Erythroblast (primary cell): ENCODE measurements at places on chromosomes 7 and 10.

- peak; percentile 43 for DNase-seq
These were observed 880 bp upstream of the ELN start for GRCh38 chr7:74026903-74027682.

DNA sequence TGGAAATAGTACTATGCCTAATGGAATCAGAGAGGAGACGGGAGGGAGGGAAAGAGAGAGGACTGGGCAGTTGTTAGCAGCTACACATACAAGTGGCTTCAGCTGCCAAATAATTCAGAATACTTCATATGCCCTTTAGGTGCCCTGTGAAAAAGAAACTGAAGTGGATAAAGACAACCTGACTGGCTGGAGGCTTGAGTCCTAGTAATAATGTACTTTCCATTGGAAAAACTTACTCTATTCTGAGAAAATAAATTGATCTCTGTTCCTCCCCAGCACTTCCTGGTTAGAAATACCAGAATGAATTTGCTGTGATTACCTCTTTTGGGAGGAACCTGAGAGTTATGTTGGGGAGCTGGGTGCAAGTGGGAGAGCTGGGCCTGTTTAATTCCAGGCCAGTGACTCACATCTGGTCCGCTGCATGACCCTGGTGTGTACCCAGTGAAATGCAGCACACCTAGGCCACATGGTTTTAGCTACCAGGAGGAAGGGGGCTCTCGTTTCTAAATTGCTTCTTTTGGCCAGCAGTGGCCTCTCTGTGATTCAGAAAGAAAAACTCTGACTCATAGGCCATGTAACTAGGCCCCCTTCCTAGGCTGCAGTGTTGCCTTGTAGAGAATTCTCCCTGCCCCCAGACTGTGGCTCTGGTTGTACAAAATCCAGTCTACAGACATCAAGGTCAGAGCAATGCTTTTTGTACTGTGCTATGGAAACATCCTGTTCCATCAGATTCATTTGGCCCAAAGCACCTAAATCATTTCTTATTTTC, 6.5 kb downstream of the AGFG2 start:
- DNase-seq: no peak

DNA sequence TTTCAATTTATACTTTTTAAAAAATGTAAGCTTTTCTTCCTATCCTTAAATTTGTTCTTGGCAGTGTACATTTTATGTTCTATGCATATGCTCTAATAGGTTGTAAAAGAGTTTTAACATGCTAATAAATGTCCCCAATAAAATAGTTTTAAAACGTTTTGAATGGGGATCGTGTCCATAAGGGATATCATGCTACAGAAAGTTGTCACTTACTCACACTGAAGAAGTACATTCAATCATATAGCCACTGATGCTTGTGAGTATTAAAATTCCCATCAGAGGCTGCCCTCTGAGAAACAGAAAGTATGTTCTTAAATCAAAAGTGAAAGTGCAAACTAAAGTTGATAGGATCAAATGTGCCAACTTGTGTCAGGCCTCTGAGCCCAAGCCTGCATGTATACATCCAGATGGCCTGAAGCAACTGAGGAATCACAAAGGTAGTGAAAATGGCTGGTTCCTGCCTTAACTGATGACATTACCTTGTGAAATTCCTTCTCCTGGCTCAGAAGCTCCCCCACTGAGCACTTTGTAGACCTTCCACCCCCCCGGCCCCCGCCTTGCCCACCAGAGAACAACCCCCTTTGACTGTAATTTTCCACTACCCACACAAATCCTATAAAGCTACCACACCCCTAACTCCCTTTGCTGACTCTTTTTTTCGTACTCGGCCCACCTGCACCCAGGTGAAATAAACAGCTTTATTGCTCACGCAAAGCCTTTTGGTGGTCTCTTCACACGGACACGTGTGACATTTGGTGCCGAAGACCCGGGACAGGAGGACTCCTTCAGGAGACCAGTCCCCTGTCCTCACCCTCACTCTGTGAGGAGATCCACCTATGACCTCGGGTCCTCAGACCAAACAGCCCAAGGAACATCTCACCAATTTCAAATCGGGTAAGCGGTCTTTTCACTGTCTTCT, 877 bp upstream of the NOD1 start:
- DNase-seq: peak; percentile 71

- DNase-seq: no peak
These were observed 590.4 kb downstream of the PHTF2 start for GRCh38 chr7:78389022-78389421.

GRCh38 chr7:101644879-101645278, 15.8 kb upstream of the MYL10 start:
- DNase-seq: no peak

DNA sequence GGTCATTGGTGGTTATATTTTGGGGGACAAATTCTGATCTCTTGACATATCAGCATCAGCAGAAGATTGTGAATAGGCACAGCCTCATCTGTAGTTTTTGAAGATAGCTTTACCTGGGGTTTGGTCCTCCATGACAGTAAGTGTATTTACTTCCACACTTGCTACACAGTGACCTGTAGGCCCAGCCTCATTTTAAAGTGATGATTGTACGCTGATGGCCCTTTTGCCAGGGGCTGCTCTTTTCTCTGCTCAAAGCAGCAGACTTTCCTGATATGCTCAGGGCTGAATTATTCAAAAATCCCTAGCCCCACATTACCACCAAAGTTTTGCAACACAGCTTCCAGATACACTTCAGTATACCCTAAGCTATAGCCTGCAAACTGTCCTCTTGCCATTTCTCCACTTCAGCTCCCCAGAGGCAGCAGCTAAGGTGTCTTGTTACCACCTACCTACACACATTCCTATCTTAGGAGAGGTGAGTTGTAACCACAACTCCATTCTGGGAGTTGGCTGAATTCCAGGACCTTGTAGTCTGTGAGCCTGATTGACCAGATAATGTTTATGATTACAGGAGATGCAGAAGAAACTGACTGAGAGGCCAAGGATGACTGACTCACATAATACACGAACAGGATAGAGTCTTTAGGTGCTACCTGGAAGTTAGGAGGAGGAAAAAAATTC, 6.0 kb downstream of the ASB4 start:
- no peak for DNase-seq

DNA sequence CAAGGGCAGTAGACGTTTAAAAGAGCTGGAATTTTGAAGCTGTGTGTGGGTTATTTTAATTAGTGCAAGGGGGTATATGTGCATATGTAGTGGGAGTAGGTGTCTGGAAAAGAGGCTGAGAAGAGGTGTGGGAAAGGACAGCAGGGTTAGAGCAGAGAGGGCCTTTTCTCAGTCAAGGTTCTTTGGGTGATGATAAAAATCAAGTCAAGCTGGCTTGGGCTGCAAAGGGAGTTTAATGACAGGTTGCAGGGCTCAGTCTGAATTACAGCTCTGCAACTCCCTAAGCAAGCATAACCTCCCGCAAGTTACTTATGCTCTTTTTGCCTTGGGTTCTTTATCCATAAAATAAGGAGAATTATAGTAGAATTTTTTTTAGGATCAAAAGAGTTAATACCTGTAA, 83.5 kb downstream of the RELN start:
- no peak for DNase-seq

- no peak for DNase-seq
These were observed 76.2 kb downstream of the PLCE1 start for GRCh38 chr10:94069884-94070283.

GRCh38 chr10:4174197-4174596, 389.2 kb upstream of the KLF6 start:
- DNase-seq: no peak

DNA sequence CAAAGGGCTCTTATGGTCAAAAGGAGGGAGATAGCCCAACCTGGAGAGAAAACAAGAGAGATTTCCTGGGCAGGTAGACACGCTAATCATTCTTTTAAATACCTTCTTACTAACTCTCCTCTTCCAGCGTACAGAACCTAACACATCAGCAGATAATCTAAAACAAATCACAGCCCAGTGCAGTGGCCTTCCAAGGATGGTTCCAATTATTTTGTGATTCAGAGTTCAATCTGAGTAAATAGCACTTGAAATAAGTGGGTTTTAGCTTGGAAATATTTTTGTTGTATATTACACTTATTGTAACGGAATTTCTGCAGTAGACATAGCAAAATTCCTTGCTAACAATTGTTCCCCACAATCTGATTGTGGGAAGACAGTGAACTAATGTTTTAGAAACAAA, 7.3 kb upstream of the IMPDH1 start:
- no peak for DNase-seq

- no peak for DNase-seq
These were observed 39.6 kb downstream of the PPIF start for GRCh38 chr10:79386637-79387465.

DNA sequence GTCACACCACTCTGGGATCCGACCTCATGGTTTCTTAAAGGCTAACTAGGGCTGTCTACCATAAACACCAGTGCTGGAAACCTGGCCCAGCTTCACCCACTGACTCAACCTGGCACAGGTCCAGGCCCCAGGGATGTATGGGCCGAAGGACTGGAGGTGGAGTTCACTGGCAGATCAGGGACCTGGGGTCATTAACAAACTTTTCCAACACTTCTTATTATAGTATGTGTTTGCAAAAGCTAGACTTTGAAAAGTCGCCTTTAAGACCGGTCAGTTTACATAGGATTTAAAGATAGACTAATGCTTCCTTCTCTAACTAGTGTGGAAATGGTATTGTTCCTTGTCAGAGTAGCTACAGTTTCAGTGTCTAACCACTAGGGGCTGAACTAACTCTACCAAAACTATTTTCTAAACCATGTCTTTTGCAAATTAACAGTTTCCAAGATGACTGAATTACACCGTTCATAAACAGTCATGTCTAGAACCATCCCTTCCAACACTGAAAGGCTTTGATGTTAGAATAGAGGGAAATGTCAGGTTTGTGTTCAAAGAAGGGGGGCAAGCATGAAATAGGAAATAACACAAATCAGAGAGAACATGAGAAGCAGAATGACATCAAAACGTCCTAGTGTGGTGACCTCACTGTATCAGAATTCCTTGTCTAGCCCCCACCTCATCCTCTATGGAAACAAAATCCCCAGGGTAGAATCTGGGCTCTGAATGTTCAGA, 29.7 kb downstream of the STN1 start:
- DNase-seq: peak; percentile 56

GRCh38 chr10:130801784-130802183, 509.7 kb downstream of the TCERG1L start:
- no peak for DNase-seq

DNA sequence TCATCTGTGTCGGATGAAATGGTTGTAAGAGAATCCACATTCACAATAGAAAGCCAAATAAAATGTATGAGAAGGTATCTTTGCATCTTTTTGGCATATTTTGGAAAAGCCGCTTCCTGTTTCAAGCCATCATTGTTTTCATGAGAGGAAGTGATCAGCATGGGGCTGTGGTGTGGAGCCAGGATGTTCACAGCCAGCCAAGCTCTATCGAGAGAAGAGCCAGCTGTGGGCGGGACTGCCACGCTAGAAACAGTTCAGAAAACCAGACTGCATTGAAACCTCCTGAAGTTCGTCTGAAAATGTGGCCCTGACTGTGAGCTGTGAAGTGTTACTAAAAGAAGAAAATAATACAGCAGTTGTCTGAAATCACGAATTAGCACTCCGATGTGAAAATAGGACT, 21.2 kb upstream of the NPS start:
- no peak for DNase-seq

DNA sequence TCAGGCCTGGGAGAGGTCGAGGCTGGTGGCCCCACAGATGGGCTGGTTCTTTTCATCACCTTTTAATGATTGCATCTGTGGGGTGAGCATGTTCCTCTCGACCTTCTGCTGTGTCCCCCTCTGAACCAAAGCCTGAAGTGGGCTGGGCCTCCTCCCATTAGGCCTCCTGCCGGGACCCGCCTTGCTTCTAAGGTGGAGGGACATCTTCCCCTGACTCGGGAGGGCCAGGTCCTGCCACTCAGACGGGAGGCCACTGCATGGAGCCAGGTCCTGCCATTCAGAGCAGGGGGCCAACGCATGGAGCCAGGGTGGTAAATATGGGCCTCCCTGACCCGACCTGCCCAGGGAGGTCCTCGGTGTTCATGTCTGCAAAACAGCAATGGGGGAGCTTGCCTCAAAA, 188.4 kb downstream of the EBF3 start:
- DNase-seq: no peak

GRCh38 chr7:139230023-139230422, 1.0 kb upstream of the UBN2 start:
- DNase-seq: no peak

DNA sequence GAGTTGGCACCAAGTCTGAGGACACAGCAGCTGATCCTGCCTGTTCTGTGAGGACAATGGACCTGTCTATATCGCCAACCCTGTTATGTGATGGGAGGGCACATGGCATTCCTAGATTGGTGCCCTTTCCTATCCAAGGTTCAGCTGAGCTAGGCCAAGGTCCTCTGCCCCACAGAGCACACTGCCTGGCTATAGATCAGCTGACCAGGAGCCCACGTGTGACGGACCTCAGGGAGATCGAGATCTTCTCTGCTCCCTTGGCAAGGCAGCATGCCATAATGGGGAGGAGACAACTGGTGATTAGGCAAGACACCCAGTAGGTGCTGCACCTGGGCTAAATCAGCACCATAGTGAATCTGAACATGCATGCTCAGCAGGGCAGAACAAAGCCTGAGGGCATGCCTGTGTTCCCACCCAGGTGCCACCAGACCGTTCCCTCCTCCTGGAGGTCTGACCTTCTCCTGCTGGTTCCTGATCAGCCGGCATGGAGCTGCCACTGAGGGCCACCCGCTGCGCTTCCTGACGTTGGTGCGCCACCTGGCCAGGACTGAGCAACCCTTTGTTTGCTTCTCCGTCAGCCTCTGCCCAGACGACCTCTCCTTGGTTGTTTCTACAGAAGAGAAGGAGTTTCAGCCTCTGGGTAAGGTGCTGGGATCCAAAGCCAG, 93.7 kb downstream of the WDFY4 start:
- DNase-seq: no peak

DNA sequence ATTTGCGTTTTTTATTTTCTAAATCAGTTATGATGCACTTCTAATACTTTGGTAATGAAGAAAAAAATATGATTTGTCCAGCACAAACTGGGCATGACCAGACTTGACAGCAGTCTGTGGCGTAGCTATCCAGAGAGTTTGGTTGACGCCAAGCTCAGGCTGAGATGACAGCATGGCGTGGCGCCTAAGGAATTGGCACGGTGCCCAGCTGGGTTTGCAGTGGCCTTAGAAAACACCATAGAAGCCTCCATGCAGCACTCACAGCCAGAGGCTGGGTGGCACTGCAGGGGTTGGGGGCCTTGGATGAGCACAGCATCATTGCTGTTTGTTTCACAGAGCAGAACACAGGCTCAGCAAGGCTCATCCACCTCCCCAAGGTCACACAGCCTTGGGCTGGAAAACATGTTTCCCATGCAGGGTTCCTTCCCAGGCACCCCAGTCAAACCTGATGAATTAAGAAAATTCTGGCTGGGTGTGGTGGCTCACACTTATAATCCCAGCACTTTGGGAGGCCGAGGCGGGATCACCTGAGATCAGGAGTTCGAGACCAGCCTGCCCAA, 88.9 kb downstream of the GTF2IRD1 start:
- peak; percentile 18 for DNase-seq

DNA sequence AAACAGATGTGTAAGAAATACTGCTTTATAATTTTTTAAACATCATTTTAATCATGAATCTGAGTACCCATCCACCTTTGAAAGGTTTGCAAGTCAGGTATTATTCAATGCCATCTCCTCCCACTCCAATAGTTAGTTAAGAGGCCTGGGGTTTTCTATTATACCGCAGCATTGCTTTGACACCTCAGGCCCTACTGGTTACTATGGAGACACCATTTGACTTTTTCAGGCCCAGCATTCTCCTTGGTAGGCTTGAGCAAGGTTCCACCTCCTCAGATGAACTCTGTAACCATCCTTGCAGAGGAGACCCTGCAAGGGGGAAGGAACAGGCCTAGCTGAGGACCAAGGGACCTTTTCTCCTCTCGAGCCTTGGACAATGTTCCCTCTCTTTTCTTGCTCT, 326.9 kb upstream of the NPSR1 start:
- DNase-seq: no peak
